Esophagus mucosa (tissue), 1 donor: ENCODE measurements at places on chromosomes 6 and 20.

DNA sequence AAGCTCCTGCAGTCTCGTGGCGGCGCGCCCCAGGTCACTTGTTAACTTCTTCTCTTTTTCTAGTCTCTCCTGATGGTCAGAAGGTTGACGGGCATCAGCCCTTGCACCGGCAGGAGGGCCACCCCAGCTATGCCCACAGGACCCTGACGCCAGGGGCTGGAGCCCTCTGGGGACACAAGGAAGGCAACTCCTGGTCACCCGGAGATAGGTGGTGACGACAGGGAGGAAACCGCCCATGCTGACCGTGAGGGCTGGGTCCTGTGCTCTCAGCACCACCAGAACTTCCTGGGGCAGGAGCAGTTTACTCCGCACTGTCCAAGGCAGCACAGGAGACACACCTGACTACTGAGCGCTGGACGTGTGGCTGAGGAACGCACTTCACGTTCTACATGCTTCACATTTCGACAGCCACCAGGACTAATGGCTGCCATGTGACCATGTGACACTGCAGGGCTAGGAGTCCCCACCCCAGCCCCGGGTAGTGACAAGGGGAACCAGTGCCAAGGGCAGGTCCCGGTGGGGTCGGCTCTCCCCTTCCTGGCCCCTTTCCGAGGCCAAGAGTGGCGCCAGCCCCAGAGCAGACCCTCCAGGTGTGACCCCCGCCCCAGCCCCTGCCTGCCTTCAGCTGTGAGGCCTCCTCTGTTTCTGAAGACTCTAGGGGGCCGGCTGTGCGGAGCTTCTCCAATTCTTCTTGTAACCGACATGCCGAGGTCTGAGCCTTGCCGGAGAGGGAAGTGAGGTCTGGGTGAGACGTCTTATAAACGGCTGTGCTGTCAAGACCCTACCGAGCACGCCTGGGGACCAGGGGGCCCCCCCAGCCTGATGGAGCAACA is 45.2 kb downstream of the DSTN start:
- ATAC-seq, result no peak

DNA sequence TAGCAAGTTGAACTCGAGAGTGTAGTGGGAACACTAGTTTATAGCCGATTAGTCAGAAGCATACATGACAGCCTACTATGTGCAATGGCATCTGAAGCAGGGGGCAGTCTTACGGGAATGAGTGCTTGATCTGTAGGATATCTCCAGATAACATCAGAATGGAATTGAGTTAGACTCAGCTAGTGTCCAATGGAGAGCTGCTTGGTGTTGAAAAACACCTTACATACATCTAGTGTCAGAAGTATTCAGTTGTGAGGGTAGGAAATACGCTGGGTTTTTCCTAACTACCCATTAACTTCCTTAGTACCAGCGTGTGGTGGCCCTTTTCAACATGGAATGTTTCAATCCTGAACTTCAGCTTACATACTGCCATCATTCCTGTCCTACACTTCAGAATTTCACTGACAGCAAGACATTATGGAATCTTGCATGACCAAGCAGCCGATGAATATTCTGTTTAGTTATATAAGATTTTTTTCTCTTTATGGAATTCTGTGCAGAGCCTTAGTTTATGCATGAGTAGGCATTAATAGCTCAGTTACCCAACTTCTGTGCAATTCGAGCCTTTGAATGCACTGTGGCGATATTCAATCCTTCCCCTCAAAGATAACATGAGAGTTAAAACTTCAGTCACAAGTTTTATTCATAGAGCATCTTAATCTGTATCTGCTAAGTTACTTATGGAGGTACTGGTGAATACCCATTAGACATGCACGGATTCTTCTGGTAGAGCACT is 218.6 kb upstream of the MOCS1 start:
- no peak for ATAC-seq

GRCh38 chr6:85402922-85403321 is 47.0 kb upstream of the NT5E start:
- peak; percentile 79 for ATAC-seq

GRCh38 chr6:163520956-163521355 is 106.4 kb downstream of the QKI start:
- no peak for ATAC-seq

DNA sequence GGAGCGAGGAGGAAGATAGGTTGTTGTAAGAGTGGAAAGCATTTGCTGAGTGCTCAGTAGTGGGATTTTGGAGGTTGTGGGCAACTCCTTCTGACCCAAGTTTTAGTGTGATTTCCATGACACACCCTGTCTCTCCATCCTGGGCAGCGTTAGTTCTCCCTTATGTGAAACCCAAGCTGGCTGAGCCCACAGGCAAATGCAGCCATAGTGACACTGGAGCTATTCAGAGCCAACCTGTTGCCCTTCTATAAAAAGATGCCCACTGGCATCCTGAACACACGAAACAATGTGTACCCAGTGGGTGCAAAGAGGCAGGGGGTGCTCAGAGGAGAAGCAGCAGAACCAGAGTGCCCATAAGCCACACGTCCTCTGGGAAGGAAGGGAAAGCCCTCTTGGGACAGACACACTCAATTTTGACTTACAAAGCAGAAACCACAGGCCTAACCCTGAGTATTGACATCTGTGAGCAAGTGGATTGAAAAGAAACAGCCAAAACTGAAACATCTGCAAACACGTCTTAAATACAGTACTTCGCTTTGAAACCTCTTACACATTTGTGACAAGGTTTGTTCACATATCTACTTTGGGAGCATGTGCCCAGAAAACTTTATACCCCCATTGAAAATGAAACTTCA is 54.6 kb downstream of the BPIFB1 start:
- no peak for ATAC-seq

GRCh38 chr20:23189854-23190253 is 103.7 kb upstream of the CD93 start:
- ATAC-seq, result no peak

- ATAC-seq, result no peak
Observed at GRCh38 chr6:148497257-148497656, 154.6 kb downstream of the SASH1 start.

DNA sequence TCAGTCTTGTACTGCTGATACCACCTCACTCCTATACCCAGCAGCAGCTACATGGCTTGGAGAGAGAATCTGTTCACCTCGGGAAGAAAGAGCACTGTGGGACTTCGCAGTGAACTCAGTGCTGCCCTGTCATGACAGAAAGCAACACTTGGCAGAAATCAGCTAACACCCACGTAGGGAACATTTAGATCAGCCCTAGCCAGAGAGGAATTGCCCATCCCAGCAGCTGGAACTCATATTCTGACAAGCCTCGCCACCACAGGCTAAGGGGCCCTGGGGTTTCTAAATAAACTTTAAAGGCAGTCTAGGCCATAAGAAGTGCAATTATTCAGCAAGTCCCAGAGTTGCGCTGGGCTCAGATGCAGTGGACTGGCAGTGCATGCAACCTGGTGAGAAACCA is 1266.8 kb downstream of the GRIK2 start:
- no peak for ATAC-seq

- ATAC-seq, result no peak
Observed at GRCh38 chr20:831956-832355, 1.6 kb upstream of the FAM110A start.
